ENCODE measurements at places on chromosomes 6 and 20.

DNA sequence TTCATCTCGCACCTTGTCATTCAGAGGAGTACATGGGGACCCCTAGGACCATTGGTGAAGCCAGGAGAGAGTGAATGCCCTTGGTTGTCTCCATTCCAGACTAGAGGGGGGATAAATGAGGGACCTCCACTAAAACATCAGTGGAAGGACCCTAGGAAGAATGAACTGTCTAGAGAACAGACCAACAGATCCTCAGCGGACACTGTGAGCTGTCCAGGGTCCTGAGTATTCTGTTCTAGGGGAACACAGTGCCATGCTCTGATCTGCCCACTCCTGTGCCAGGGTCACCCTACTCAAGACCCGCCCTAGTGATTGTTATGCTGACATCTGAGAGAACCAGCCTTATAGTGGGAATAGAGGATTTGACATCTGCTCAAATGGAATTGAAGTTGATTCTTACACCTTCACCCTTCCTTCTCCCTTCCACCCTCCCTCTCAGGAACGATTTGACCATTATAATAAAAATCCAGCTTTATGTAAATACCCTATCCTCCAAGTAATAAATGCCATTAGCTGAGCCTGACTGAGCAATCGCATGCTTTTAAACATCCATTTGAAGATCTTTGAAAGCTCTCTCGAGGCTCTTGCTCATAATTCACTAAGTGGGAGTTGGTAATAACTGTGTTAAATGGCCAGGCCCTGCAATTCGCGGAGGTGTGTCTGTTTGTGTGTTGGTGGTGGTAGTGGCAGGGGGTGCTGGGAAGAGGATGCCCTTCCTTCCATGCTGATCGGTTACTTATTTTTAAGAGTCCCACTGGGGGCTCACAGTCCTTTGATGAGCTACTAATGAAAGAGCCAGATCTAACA, 43.6 kb upstream of the SLC32A1 start:
- DNase-seq: no peak

DNA sequence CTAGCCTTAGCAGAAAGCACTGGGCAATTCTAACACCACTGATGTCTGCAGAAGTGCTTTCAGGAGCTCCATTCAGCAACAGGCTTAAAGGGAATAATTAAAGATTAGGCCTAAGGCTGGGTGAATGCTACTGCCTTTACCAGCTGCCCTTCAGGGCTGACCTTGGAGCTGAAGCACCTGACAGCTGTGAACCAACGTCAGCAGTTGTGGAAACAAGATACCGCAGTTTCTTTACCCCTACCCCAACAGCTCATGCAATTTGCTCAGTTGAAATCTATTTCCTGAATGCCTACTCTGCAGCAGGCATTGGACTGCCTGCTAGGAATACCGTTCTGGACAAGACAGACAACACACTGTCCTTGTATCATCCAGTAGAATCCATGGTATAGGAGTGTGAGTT, 51.5 kb upstream of the ADTRP start:
- no peak for DNase-seq

DNA sequence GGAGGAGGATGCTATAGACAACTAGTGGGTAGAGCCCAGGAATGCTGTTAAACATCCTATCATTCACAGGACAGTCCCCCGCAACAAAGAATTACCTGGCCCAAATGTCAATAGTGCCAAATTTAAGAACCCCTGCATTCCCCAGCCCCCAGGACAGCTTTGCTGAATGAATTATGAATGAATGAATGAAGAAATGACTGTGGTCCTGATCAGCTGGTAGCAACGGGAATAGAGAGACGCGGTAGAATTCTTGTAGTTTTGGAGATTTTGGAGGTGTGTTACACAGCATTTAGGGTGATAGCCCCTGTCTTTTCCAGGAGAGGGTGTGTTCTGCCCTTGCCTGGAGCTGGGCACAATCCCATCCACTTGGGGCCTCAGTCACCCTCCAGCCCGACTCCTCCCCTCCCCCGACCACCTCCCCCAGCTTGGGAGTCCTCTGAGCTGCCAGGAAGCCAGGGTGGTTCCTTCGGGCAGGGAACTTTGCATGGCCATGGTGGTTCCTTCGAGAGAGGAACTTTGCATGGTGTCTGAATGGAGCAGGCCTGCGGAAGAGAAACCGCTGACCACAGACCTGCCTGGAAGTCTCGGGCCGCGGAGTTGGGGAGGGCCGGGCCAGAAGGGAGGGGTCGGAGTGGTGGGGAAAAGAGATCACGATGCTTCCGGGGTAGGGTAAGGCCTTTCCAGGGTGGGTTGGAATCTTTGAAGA, 1.0 kb upstream of the HCK start:
- no peak for DNase-seq

- no peak for DNase-seq
Observed at GRCh38 chr6:165178056-165178455, 131.3 kb downstream of the C6orf118 start.

GRCh38 chr6:134657343-134657742, 292.6 kb downstream of the ALDH8A1 start:
- no peak for DNase-seq

Data from stimulated activated CD8-positive, alpha-beta memory T cell treated with anti-CD3 and anti-CD28 coated beads, Interleukin-7, amount 100 ng/mL, for 1 hour (primary cell).